ENCODE measurements at places on chromosomes 13 and 19.
A peak's percentile ranks its signal among the peaks of the same experiment; 100 is the strongest.

- DNase-seq: peak; percentile 58
These were observed 808 bp downstream of the DNMT1 start for GRCh38 chr19:10193790-10194499.

DNA sequence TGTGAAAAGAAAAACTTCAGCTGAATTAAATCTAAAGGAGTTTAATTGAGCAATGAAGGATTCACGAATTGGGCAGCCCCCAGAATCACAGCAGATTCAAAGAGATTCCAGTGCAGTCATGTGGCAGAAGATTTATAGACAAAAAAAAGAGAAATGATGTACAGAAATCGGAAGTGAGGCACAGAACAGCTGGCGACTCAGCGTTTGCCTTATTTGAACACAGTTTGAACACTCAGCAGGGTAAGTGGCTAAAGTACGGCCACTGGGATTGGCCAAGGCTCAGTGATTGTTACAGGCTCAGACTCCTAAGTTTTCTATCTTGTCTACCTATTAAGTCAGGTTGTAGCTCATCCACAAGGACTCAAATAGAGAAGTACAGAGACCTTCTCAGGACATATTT, 11.6 kb upstream of the CFAP97D2 start:
- DNase-seq: peak; percentile 39

DNA sequence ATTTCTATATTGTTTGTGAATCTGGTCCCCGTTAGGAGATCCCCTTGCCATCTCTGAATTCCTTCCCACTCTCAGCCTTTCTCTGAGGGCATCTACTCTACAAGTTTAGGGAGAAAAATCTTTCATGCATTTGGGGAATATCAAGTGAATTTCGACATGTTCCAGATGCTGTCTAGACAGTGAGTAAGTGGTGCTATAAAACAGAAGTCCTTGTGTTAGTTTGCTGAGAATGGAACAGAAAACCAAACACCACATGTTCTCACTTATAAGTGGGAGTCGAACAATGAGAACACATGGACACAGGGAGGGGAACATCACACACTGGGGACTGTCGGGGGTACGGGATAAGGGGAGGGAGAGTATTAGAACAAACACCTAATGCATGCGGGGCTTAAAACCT, 5.1 kb downstream of the OR7A10 start:
- no peak for DNase-seq

- peak; percentile 68 for DNase-seq
These were observed 9.1 kb downstream of the LYL1 start for GRCh38 chr19:13093407-13094105.

- no peak for DNase-seq
These were observed 149.2 kb downstream of the GGACT start for GRCh38 chr13:100439247-100439970.

- no peak for DNase-seq
These were observed 142.8 kb upstream of the PCDH9 start for GRCh38 chr13:67372868-67373464.

GRCh38 chr19:2334986-2335846, 6.7 kb downstream of the SPPL2B start:
- DNase-seq: no peak

- peak; percentile 63 for DNase-seq
These were observed 820 bp downstream of the EID2 start for GRCh38 chr19:39539165-39539517.

GRCh38 chr13:100875392-100876043, 200.9 kb upstream of the TMTC4 start:
- peak; percentile 97 for DNase-seq

GRCh38 chr13:108345016-108345415, 75.5 kb downstream of the TNFSF13B start:
- DNase-seq: no peak

GRCh38 chr13:86554066-86554465, 754.8 kb upstream of the SLITRK6 start:
- DNase-seq: no peak

DNA sequence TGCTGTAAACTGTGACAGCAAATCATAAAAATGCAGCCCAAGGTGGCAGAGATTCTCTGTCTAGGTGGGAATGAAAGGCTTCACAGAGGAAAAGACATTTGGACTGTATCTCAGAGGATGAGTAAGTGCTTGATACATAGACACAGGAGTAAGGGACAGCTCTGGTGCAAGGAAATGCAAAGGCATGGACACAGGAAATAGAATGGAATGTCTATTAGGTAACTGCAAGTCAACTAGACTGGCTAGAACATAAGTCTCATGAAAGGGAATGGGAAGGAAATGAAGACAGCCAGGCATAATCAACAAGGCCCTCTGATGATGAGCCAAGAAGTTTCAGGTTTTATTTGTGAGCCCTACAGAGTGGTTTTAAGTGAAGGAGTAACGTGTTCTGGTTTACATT, 321.7 kb downstream of the SUCLA2 start:
- DNase-seq: peak; percentile 61

DNA sequence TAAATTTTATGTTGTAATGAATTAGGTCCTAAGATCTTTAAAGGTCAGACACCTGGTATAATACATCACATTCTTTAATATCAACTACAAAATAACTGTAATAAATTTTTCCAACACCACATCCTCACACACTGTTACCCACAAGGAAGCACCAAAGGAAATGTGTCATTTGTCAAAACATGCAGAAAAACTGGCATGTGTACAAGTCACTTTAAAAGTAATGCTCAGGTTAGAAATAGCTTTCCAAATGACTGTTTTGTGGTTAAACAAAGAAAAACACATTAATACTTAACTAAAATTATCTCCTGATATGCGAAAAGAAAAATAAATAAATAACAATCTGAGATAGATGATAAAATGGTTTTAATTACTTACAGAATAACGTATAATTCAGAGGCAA, 74.7 kb downstream of the MZT1 start:
- peak; percentile 55 for DNase-seq

DNA sequence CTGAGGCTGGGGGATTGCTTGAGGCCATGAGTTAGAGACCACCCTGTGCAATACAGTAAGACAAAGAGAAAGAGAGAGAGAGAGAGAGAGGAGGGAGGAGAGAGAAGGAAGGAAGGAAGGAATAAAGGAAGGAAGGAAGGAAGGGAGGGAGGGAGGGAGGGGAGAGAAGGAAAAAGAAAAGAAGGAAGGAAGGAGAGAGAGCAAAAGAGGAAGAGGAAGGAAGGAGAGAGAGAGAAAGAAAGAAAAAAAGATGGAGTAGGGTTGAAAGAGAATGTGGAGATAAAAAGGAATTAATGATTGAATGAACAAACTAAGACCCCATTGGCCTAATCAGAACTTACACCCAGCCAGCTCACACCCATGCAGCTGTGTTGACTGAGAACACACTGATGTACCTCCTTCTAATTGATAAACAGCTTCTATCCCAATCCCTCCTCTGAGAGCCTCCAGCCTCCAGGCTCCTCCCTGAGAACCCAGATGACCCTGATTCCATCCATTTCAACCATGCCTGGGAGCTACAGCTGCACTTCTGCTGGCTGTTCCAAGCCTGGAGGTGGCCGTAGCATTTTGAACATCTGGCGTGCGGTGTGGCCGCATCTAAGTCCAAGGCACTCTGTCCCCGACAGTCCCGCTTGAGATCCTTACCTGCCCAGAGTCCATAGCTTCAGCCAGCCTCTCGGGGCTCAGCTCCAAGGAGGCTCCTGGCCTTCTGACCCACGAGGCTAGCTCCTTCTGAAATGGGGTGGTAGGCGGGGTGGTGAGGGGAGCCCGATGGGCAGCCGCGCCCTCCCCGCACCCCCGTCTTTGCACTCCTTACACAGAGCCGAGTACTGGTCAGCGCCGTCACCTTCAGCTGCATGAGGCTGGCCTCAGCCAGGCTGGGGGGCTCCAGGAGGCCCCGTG, 1.1 kb downstream of the PRODH2 start:
- DNase-seq: no peak

- DNase-seq: peak; percentile 48
These were observed 218.9 kb upstream of the EDNRB start for GRCh38 chr13:78137404-78138142.

- DNase-seq: peak; percentile 79
These were observed at the start of gene ZNF180 for GRCh38 chr19:44499962-44500949. Gene ZNF180 (minus strand): TSS chr19:44500522. CDS start chr19:44497334, 3,188 bp downstream.

- DNase-seq: peak; percentile 61
These were observed 22.3 kb downstream of the SACS start for GRCh38 chr13:23411220-23411619.

- DNase-seq: no peak
These were observed 79.5 kb downstream of the RUBCNL start for GRCh38 chr13:46307554-46307953.

GRCh38 chr13:74056801-74057542, 77.2 kb downstream of the KLF12 start:
- DNase-seq: no peak

Measured in astrocyte (in vitro differentiated cells and primary cell).